ENCODE measurements at places on chromosomes 12 and 14. TPM values are rescaled to one million over a fixed set of nuclear protein-coding genes. Genes with fewer than 3 reads are reported as not detected.

DNA sequence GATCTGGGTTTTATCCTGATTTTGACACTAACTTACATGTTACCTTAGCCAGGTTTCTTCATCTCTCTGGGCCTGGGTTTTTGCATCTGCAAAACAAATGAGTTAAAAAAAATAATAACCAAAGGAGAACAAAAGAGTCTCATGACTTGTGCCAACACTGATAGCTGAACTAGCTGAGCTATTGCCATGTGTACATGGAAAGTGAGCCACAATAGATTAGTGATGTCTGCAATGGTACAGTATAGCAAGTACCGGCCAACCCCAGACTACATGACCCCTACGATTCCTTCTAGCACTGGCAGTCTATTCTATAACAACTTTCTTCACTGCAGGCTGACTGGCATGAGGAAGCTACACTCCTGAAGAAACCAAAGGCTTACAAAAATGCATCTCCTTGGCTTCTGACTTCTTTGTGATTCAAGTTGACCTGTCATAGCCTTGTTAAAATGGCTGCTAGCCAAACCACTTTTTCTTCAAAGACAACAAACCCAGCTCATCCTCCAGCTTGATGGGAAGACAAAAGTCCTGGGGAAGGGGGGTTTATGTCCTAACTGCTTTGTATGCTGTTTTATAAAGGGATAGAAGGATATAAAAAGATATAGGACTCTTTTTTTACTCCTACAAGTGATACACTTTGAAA is 123.7 kb downstream of the DAD1 start:
- no peak for DNase-seq

Gene MAP1LC3B2
- total RNA-seq = 0.65 TPM

- DNase-seq = no peak
Observed at GRCh38 chr14:48527832-48528231, 852.4 kb upstream of the MDGA2 start.

Gene GPHN
- 11.3 TPM for total RNA-seq

GRCh38 chr14:52917735-52918134 is 33.1 kb downstream of the FERMT2 start:
- DNase-seq = peak; percentile 25

DNA sequence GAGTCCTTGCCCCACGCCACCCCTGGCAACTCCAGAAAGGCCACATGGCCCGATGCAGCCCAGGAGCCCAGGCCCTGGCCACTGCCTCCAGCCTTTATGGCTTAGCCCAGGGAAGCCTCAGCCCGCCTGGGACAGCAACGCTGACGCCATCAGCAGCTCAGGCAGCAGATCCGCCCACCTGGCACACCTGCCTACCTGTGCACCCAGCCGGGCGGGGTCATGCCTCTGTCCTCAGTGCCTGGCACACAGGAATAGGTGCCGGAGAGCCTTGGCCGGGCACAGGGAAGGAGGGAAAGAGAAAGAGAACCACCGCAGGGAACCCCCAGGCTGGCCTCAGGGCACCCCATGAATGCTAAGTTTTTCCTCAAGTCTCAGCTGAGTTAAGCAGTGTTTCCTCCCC is 21.1 kb downstream of the BEGAIN start:
- DNase-seq = no peak

DNA sequence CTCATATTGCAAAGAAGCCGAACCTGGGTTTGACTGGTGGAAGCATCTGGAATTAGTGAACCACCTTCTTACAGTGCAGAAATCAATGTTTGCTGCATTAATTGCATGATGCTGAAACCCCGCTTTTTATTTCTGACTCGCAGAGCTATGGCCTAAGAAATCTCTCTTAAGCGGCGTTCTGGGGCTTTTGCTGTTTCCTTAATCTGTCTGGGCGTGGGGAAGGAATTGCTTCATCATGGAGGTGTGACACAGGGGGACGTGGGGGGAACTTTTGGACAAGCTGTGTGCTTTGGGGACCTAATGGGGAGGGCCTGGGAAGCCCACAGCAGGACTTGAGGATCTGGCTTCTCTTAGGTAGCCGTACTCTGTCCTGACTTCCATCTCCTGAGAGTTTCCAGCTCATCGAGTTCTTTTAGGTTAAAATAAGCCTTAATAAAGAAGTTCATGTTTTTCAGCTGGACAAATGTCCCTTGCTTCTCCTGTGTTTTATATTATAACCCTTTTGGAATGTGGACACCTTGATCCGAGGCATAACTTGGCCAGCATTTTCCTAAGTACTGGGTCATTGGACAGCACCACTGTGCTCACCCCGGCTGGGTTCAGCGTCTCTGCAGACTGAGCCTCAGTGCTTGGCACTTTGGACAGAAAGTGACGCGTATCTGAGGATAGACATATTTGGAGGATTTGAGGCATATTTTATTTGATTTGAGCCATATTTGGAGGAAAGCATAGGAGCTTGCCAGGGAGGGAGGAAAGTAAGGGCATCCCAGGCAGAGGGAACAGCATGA is 192.1 kb upstream of the MYL2 start:
- no peak for DNase-seq

All from lung microvascular endothelial cell (primary cell).